Cerebellar nuclear complex (tissue), 1 donor: ENCODE measurements at places on chromosomes 4 and X.

- DNase-seq: no peak
Measured at GRCh38 chrX:133847340-133847994, 137.9 kb downstream of the GPC3 start.

DNA sequence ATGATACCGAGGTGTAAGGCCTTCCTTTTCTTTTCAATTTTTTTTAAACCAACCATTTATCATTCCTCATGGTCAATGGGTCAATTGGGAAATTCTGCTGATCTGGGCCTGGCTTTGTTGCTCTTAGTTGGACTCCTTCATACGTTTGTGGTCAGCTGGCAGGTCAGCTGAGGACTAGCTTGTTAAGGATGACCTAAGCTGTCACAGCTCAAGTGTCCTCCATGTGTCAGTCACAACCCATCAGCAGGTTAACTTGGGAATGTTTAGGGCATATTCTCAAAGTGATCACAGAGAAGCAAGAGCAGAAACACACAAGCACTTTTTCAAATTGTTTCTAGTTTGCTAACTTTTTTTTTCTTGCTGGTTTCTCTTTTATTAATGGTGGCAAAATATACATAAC lies 117.4 kb upstream of the MAB21L2 start:
- DNase-seq: no peak

GRCh38 chr4:186326391-186326790 lies 60.4 kb downstream of the F11 start:
- DNase-seq: no peak

DNA sequence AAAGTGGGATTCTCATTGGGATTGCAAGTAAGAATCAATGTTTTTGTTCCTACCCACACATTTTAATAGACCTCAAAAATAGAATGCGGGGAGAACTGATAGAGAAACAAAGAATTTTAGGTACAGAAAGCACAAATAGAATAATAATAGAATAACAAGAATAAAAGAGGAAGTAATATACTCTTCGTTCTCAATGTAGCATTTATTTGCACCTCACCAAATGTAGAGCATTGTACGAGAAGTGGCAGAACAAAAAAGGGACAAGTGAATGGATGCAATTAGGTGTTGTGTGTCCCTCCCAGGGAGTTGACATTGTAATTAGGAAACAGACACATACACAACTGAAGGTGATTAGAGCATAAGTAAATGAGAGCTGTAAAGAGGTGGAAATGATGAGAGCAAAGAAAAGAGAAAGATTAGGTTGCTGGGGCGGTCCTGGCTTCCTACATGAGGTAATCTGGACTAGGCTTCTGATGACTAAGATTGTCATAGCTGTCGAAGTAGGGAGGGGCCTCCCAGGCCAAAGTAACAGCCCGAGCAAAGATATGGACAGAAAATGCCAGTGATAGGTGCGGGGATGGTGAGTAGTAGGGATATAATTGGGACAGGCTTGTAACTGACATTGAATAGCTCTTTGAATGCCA lies 10.4 kb downstream of the RAB9A start:
- no peak for DNase-seq

GRCh38 chr4:135418353-135418752 lies 1216.8 kb upstream of the PABPC4L start:
- DNase-seq: no peak

DNA sequence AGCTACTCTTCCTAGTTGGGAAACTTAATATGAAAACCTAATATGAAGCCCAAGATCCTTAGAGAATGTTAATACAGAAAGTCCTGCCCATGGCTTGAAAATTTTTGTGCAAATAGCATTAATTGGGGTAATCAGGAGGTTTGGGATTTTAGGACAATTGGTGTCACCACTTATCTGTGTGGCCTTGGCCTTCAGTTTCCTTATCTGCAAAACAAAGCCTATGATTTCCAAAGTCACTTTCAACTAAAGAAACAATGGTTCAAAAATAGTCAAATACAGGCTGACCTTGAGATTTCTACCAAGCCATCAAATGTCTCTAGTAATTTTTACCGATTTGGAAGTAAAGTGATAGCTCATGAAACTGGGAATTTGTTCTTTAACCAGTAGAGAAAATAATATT lies 40.2 kb upstream of the FAM9C start:
- DNase-seq: no peak

GRCh38 chr4:114038762-114039387 lies 59.4 kb upstream of the ARSJ start:
- no peak for DNase-seq
